ENCODE measurements at places on chromosomes 4 and X. TPM values are rescaled to one million over a fixed set of nuclear protein-coding genes. Genes with fewer than 3 reads are reported as not detected.

Gene KDR
- total RNA-seq = 6.8 TPM

- DNase-seq = no peak
- H3K27ac ChIP-seq = no peak overlapping the region
- H3K4me1 ChIP-seq = no peaks in the 10 kb centered on the region
- H3K36me3 ChIP-seq = no peaks in the 10 kb centered on the region
Measured at GRCh38 chrX:132810964-132811712, 147.3 kb downstream of the HS6ST2 start.

DNA sequence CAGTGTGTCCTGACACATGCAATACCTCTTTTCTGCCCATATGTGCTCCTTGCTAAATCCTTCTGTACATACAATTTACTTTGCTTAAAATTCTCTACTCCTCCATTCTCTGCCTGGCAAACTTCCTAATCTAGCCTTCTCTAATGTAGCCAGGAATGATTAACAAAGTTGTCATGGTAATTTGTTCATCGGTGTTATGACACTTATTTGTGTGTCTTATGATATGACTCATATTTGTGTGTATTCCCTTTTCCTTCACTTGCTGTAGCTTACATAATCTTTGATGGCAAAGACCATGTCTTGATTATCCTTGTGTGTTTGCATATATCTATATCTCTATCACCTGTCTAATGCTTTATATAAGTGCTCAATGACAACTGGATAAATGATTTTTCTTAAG lies 133.3 kb downstream of the COL25A1 start:
- no peak overlapping the region for H3K4me3 ChIP-seq
- no peaks in the 10 kb centered on the region for H3K27me3 ChIP-seq
- no peak for DNase-seq
- H3K4me1 ChIP-seq = no peaks in the 10 kb centered on the region
- no peaks in the 10 kb centered on the region for H3K36me3 ChIP-seq

GRCh38 chr4:189001283-189001970 lies 862.2 kb downstream of the TRIML1 start:
- no peaks in the 10 kb centered on the region for H3K4me1 ChIP-seq
- no peaks in the 10 kb centered on the region for H3K27me3 ChIP-seq
- H3K27ac ChIP-seq = peak overlapping the region; percentile 45
- H3K36me3 ChIP-seq = no peaks in the 10 kb centered on the region

Gene MCF2
- 55.5 TPM for total RNA-seq
